Activated effector memory CD4-positive, alpha-beta T cell treated with anti-CD3 and anti-CD28 coated beads, Interleukin-2, amount 50 U/mL, for 16 hours (primary cell): ENCODE measurements at places on chromosomes 4 and X.
A peak's percentile ranks its signal among the peaks of the same experiment; 100 is the strongest.

- DNase-seq: no peak
Observed at GRCh38 chr4:80153874-80154544, 43.3 kb upstream of the PRDM8 start.

GRCh38 chr4:8754634-8755589 is 116.7 kb downstream of the HMX1 start:
- DNase-seq: peak; percentile 21

GRCh38 chrX:17266136-17266535 is 108.9 kb upstream of the NHS start:
- DNase-seq: no peak

GRCh38 chr4:10107111-10108091 is 9.2 kb downstream of the WDR1 start:
- no peak for DNase-seq

DNA sequence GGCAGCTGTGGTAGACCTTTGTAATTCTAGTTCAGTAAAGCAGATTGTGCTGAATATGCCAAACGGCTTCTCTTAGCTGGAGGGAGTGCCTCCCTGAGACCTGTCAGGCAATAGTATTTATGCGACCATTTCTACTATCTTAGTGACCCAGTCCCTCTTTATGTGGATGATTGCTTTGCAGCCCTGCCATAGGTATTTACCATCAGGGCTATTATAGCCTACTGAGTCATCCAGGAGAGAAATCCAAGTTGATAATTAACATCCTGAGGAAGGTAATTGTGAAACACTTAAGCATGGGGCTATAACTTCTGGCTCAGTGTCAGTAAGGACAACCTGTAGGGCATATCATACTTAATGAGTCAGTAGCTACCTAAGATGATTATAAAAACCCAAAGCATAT is 103.9 kb upstream of the MAOA start:
- DNase-seq: no peak

DNA sequence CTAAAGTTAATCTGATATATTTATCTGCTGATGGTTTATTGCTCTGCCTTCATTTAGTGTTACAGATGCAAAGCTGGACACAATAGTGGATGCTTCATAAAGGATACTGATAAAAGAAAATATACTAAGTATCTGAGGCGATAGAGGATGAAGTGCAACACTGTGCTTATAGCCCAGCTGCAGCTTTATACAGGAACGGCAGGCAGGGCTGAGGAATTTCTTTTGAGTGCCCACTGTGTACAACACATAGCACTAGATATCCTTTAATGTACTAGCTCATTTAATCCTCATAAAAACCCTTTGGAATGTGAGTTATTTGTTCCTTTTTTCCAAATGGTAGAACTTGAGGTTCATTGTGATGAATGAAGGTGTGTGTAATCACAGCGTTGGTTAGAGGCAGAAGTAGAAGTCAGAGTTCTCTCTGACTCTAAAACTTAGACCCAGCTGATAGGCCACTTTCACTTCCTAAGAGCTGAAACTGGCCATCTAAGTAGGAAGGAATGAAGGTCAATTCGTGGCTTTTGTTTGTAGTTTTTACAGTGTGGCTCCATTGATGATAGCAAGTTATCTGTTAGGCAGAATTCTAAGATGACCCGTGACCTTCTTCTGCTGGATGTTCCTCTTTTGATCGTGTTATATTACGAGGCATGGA is 138.0 kb downstream of the VEGFC start:
- no peak for DNase-seq

DNA sequence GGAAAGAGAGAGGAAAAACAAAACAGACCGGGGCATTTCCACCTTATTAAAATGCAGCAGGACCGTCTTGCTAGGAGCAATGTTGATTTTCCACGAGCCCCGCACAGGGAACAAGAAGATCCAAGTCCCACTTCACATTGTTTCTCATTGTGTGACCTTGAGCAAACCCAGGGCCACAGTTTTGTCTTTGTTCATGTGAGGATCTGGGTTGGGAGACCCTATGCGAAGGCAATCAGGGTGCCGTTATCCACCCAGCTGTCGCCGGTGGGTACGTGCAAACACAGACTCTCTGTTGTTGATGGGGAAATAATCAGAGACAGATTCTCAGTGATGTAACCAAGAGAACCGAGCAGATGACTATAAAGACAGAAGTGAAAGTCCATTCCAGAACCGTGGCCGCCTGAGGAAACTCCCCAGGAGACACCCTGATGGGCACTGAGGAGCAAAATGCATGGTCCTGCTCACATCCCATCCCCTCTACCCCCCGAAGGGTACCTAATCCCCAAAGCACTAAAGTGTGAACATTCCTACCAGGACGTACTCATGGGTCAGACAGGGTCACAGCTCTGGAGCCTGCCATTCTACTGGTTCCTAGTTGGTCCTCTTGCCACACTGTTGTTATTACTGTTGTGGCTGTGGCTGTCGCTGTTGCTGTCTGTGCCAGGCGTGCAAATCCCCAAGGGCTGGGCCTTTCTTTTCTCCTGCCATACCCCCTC is 102.7 kb upstream of the RBPJ start:
- no peak for DNase-seq

GRCh38 chr4:187084701-187085100 is 361.0 kb upstream of the FAT1 start:
- no peak for DNase-seq

DNA sequence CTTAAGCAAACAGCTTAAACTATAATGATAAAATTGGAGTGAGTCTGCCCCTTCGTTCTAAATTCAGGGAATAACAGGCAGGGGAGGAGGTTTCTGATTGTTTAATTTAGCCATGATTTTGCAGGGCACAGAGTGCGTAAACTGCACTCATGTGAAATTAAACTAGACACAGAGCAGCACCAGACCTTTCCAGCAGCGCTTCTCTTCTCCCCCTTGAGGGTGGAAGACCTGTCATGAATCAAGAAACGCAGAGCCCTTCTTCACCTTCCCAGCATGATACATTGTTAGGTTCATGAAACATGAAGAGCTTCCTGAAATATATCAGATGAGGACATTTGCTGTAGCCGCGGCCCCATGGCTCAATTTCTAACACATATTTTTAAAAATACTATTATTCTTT is 63.1 kb downstream of the FAM114A1 start:
- no peak for DNase-seq

DNA sequence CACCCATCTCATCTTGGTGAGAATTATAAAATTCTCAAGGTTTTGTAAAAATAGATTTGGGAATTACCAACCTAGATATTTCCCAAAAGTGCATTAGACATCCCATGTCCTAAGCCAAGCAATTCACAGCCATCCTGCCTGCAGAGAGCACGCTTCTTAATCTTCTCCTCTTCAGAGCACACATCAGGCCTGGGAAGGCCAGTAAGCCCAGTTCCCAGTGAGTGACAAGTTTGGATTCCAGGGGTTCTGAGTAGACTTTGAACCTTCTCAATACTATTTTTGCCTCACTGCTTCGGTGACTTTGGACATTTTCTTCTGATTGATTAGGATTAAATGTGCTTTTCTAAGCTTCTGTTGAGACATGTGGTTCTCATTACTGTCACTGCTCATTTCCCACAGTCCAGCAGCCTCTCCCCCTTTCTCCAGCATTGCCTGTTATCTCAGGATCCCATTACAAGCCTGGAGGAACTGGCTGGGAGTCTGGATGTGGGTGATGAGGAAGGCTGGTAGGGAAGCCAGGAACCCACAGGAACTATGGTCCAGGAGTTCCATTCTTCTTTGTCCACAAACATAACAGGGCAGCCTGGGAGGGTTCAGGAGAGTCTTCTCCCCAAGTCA is 56.4 kb upstream of the TMEM150C start:
- no peak for DNase-seq

DNA sequence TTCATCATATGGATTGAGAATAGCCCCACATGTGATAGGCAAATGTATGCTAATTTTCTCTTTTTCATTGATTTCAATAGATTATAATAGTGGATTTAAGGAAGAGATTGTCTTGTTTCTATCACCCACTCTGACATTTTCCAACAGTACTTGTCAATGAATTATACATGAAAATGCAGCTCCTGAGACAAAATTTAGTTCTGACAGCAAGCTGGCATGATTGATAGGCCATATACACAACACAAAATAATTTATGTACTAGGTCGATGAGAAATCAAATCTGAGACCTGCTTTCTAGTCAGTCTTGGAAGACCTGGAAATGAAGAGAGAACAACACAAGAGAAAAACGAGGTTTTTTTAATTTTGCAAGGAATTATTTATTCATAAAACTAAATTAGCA is 118.0 kb upstream of the MYOZ2 start:
- DNase-seq: no peak

DNA sequence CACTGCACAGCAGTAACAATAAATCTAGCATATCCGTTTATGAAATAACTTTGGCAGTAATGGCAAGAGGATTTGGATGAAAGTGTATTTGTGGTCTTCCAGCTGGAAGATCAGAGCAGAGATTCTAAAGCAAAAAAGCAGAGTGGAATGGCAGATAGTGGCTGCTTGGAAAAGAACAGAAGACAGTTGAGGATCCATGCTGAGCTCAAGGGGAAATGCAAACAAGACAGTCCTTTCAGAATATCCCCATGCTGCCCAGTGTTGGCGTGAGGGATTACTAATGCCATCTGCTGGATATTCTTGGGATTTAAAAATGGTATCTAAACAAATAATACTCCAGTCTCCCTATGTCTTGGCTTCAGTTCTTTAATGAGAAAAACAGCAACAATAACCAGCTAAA is 629.1 kb upstream of the ATOH1 start:
- DNase-seq: no peak

DNA sequence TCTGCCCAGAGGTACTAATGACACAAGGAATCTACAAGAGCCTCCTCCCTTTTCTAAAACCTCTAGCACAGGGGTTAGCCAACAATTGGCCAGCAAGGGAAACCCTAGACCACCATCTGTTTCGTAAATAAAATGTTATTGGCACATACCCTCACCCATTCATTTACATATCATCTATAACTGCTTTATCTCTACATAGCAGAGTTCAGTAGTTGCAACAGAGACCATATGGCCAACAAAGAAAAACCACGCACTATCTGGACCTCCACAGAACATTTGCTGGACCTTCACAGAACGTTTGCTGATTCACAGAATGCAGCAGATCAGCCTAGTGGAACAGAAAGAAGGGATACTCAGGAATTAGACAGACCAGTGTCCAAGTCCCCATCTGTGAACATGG is 9.4 kb downstream of the SLC2A9 start:
- no peak for DNase-seq

GRCh38 chr4:87122252-87122651 is 98.2 kb downstream of the KLHL8 start:
- no peak for DNase-seq

DNA sequence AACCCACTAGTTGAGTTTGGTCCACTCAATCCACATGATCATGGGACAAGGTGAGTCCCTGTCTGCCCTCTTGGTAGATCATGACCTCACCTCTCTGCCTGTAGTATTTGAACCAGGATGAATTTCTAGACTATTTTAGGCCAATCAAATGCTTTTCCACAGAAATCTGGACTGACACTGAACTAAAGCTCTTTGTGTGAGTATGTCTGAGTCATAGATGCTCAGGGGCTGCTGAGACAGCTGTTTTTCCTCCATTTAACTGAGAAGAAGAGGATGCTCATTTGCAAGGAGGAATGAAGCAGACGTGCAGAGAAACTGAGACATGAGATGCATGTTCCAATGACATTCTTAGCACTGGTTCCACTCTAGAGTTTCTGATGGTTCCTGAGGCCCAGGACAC is 77.3 kb upstream of the TMEM47 start:
- no peak for DNase-seq

GRCh38 chrX:40513012-40513411 is 67.8 kb upstream of the ATP6AP2 start:
- DNase-seq: no peak

DNA sequence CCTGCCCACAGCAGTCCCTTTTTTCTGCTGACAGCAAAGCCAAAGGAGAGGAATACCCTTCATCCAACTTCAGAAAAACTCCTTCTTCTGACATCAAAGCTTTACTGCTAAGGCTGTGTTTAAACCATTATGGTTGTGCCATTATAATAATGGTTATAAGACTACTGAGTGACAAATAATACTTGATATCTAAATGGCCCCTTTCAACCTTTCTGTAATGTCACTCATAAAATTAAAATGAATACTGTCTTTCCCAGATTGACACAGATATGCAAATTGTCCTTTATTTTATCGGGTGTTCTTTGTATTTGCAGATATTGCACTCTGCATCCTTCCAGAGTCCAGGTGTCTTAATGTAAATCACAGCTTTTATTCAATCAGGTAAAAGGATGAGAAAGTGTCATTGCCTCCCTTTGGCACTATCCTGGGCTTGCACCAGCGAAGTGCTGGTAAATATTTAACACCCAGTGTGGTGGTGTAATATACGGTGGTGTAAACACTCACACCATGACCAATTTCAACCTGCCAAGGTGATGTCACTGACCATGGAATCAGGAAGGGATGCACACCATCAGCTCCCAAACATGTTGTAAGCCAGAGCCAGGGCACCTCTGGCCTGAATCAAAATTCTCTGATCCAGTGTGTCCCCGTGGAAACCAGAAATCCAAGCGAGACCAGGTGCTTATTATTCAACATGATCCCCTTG is 139.4 kb upstream of the TENM3 start:
- no peak for DNase-seq

- DNase-seq: no peak
Observed at GRCh38 chr4:141642711-141643110, 6.3 kb downstream of the IL15 start.

GRCh38 chr4:1658146-1658545 is 26.0 kb downstream of the FAM53A start:
- no peak for DNase-seq

DNA sequence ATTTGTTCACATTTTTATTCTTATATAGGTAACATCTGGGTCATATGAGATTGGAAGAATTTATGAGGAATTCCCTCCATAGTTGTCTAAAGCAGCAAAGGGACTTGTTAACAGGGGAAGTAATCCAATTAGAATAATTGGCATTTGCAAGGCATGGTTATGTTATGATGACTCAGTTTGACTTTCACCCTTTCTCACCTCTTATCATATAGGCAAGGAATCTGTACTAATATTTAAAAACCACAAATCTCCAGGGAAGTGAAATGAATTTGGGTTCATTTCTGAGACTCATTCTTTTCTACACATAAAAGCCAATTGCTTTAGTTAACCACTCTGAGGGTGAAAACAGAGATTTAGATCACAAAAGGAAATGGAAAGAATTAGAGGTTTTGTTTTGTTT is 281.5 kb upstream of the DKK2 start:
- DNase-seq: no peak

DNA sequence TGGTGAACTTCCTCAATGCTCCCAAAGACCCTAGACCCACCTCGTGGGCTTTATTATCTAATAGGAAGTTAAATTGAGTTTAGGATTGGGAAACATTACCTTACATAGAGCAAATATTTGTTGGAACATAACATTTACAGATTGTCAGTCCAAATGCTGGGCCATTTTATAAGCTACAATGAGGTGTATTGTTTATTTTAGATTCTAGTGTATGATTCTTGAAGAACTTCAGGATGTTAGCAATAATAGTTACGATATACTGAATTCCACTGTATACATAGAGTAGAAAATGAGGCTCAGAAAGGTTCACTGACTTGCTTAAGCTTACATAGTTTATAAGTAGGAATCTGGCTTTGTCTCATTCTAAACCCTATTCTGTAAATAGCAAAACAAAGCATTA is 37.4 kb downstream of the PAQR3 start:
- no peak for DNase-seq
